ENCODE measurements at places on chromosomes 3 and 15.

DNA sequence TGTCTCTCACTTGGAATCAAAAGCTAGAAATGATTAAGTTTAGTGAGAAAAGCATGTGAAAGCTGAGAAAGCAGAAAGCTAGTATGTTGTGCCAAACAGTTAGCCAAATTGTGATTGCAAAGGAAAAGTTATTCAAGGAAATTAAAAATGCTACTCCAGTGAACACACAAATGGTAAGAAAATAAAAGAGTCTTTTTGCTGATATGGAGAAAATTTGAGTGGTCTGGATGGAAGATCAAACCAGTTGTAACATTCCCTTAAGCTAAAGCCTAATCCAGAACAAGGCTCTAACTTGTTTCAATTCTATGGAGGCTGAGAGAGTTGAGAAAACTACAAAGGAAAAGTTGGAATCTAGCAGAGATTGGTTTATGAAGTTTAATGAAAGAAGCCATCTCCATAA, 11.8 kb downstream of the ADGRG7 start:
- no peak for DNase-seq

DNA sequence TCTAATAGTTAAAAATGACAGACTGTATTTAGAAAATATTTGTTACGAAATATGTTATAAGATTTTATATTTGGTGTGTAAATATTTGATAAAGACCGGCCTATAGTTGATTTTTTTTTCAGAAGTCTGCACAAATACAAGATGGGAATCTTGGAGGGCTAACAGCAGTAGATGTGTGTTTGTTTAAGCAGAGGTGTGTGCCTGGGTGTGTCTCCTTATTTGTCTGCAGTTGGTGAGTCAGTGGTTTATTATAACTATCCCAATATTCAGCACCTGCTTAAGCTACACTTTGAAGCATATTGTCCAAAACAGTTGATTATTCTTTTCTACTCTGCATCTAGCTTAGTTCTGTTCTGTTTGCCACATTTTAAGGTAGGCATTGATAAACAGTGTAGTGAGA, 12.4 kb downstream of the GLCE start:
- DNase-seq, result no peak

GRCh38 chr15:68017201-68017600, 36.9 kb upstream of the PIAS1 start:
- DNase-seq, result no peak

DNA sequence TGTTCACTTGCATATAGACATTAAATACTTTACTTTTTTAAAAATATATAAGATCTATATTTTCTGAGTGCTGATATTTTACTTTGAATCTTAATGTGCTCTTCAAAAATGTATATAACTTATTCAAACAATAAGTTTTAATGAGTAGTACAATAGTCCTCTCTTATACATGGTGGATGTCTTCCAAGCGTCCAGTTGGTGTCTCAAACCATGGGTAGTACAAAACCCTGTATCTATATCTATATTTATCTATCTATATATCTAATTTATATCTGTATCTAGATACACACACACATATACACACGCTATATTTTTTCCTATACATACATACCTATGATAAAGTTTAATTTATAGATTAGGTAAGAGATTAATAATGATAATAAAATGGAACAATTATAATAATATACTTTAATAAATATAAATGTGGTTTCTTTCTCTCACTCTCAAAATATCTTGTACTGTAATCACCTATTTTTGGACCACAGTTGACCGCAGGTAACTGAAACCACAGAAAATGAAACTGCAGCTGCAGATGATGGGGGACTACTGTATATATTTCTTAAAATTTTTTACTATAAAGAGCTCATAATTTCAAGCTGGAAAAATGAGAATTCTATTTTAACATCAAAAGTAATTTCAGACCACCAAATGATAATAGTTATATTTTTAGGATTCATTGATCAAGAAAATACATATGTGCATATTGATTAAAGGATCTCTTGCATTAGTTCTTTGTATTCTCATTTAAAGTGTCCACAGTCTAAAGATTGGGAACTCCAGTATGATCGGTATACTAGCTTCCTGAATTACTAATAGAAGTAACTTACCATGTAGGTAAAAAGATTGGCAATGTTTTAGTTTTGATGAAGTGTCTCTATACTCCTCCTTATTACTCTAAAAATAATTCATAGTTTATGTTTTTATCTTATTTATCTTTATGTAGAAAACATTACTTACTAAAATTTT, 215.1 kb upstream of the MLF1 start:
- no peak for DNase-seq

GRCh38 chr3:31559872-31560534, 27.3 kb downstream of the STT3B start:
- no peak for DNase-seq

- no peak for DNase-seq
Measured at GRCh38 chr3:134008630-134009156, 21.0 kb downstream of the SLCO2A1 start.

DNA sequence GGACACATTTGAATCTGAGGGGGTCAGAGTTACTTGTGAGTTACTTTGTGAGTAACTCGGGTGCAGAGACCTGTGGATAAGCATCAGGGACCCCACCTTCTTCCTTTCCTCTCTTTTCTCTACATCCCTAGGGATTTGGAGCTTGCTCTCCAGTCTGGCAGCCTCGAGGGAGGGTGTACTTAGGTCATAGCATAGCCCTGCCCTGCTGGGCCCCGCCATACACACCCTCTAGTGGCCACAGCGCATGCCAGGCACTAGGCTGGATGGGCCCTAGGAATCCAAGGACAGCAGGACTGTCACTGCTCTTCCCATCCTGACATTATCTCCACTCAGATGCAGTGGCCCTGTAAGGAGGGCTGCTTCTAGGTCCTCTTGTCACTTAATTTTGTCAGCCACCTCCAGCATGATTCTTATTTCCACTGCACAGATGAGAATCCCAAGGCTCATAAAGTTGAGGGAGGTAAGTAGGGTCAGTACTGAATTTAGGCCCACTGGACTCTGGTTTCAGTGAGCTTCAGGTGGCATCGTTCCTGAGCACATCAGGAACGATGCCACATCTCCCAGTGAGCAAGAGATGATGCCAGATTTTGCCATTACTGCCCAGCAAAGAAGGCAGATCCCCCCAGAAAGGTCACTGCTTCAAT, 3.6 kb upstream of the SMAD6 start:
- DNase-seq, result peak; percentile 48

DNA sequence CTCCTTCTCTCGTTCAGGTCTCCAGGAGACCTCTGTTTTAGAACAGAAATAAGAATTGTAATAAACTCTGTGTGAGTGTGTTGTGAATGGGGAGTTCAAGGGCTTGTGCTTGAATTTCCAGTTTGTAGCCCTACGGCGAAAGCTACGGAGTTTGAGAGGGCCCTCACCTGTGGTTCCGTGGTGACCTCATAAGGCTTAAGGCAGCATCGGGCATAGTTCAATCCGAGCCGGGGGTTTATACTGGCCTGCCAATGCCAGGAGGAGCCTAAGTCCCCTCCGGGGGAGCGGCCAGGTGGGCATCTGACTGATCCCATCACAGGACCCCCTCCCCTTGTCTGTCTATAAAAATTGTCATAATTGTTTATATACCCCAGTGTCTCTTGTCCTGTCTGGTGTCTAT, 43.7 kb downstream of the ZBTB11 start:
- no peak for DNase-seq

DNA sequence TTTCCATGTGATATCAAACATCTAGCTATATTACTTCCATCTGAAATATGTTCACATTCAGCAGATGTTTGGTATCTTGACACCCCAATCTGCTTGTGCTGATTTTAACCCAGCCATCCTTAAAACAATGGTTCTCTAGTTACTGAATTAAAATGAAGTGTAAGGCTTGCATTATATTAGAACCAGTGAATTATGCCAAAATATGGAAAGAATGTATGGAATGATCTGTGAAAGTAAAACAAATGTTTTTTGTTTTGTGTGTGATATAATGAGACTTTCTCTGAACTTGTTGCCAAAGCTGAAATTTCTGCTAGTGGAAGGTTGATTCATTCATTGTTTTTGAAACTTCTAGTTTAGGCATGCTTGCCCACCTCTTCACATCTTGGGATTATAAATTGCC, 317.1 kb downstream of the MEX3B start:
- DNase-seq, result no peak

DNA sequence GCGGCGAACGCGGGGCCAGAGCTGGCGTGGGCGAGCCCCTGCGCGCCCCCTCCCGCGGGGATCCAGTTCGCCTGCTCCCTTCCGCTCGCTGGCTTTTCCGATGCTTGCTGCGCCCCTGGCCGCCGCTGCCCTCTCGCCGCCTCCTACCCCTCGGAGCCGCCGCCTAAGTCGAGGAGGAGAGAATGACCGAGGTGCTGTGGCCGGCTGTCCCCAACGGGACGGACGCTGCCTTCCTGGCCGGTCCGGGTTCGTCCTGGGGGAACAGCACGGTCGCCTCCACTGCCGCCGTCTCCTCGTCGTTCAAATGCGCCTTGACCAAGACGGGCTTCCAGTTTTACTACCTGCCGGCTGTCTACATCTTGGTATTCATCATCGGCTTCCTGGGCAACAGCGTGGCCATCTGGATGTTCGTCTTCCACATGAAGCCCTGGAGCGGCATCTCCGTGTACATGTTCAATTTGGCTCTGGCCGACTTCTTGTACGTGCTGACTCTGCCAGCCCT, 721 bp downstream of the P2RY1 start:
- peak; percentile 15 for DNase-seq

DNA sequence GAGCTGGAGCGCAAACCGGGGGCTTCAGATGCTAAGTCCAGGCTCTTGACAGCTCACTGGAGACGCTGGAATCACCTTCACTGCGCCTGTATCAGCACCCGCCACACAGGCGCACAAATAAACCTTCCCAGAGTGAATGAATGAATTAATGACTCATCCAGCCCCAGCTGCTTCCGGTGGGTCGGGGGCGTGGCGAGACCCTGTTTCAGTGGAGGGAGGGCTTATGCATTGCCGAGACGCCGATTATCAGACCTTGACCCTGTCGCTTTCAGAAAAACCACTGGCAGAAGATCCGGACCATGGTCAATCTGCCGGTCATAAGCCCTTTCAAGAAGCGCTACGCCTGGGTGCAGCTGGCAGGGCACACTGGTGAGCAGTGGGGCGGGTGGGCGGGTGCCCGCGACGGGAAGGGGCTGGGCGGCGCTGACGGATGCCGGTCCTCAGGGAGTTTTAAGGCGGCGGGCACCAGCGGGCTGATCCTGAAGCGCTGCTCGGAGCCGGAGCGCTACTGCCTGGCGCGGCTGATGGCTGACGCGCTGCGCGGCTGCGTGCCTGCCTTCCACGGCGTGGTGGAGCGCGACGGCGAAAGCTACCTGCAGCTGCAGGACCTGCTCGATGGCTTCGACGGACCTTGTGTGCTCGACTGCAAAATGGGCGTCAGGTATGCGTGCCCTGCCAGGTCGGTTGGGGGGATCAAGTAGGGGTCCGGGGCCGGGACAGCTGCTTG, 7.7 kb downstream of the ITPKA start:
- DNase-seq, result no peak

DNA sequence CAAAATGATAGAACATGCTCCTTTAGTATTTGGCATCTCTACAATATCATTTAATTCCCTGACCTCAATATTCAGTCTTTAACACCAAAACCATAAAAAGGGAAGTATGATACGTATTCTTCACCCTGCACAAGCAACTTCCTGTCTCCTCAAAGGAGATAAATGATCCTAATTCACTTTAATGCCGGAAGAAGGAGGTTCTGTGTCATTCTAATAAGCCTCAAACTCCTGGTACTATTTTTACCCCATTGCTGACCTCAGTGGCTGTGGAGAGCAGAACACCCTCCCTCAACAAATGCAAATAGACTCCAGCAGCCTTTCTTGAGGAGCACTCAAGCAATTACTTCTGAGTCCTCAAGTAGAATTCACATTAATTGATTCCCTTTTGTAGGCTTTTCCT, 173.3 kb downstream of the TMEM108 start:
- no peak for DNase-seq

- no peak for DNase-seq
Measured at GRCh38 chr15:42165106-42165505, 8.7 kb upstream of the PLA2G4F start.

GRCh38 chr15:98650417-98651035, 2.2 kb downstream of the IGF1R start:
- peak; percentile 49 for DNase-seq

DNA sequence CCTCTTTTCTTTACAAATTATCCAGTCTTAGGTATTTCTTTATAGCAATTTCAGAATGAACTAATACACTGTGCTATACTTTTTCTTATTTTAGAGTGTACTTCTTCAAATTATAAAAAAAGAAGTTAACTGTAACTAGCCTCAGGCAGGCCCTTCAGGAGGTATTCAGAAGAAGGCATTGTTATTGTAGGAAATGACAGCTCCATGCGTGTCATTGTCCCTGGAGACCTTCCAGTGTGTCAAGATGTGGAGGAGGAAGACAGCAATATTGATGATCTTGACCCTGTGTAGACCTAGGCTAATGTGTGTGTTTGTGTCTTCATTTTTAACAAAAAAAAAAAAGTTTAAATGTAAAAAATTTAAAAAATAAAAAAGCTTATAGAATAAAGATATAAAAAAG, 55.5 kb downstream of the IL12A start:
- no peak for DNase-seq

DNA sequence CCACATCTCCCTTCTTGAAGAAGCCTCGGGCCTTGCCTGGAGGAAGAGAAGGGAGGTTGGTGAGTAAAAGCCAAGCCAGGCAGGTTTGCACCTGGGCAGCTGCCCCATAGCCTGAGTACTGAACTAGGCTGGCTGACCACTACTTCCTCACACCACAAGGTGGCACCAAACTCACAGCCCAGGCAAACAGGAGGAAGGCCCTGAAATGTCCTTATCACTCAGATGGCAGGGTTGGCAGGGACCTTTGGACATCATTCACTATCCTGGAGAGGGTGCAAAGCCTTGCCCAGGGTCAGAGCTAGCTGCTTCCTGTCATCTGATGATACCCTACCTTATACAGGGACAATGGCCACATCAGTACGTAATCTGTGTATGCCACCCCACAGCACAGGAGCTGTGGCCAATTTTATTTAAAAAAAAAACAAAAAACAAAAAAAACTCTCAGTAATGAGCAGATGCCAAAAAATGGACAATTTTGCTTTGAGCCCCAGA, 2.2 kb upstream of the GRAMD2A start:
- DNase-seq, result peak; percentile 62

DNA sequence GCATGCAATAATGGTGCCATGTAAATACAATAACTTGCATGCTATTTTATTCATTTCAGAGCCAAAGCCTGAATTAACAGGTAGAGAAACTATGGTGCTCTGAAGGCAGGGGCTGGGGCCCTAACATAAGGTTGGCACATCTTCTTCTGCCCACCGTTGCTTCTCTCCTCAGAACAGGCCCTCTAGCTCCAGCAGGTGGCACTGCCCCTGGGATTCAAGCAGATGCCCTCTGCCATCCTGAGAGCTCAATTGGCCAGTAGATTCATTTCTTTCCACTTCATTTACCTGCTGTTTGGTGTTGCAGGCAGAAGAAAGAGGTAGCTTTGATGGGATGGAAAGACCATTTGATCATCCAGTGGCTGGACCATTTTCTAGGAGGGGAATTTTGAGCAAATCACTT, 130.5 kb downstream of the FOXB1 start:
- no peak for DNase-seq

DNA sequence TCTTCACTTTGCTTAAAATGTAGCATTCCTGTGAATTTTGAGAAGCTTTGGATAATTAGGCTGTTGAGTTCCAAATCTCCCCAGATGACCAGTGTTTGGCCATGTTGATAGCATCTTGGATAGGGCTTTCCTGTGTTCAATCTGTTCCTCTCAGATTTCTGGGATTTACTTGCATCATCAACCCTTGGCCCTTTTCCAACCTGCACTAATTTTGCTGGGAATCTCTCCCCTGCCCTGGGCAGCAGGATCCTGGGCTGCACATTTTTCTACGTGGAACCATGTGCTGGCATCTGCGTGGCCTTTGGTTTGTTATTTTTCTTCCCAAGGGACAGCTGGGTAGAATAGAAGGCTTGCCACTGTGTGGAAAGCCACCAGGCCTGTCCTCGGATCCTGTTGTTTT, 75.4 kb upstream of the PLXNA1 start:
- DNase-seq, result no peak
